Suprapubic skin (tissue), 4 donors: ENCODE measurements at places on chromosomes 7 and 10. TPM values are rescaled to one million over a fixed set of nuclear protein-coding genes. Genes with fewer than 3 reads are reported as not detected.
A peak's percentile ranks its signal among the peaks of the same experiment; 100 is the strongest.

Gene HOXA3
- 6.1 TPM for total RNA-seq

Gene FAM25A
- 431 TPM for total RNA-seq

Gene SPAM1
- total RNA-seq, result not detected

GRCh38 chr10:5506751-5507648 lies 7.6 kb upstream of the CALML5 start:
- peak overlapping the region; percentile 78 for H3K27ac ChIP-seq
- H3K36me3 ChIP-seq, result no peaks in the 10 kb centered on the region
- no peaks in the 10 kb centered on the region for H3K27me3 ChIP-seq
- no peak for DNase-seq
- peaks cover 90% of the 10 kb centered on the region for H3K4me1 ChIP-seq

- DNase-seq, result no peak
- H3K27ac ChIP-seq, result peak overlapping the region; percentile 98
- H3K36me3 ChIP-seq, result peaks cover 58% of the 10 kb centered on the region
Observed at GRCh38 chr10:73771722-73772280, 10.0 kb upstream of the CHCHD1 start.

GRCh38 chr7:4123823-4124222 lies 558.3 kb upstream of the FOXK1 start:
- no peaks in the 10 kb centered on the region for H3K36me3 ChIP-seq
- no peaks in the 10 kb centered on the region for H3K27me3 ChIP-seq
- no peaks in the 10 kb centered on the region for H3K4me1 ChIP-seq
- H3K4me3 ChIP-seq, result no peak overlapping the region

- H3K4me1 ChIP-seq, result peaks cover 18% of the 10 kb centered on the region
- no peak overlapping the region for H3K4me3 ChIP-seq
- no peak for DNase-seq
- no peaks in the 10 kb centered on the region for H3K27me3 ChIP-seq
- H3K27ac ChIP-seq, result no peak overlapping the region
- peaks cover 9% of the 10 kb centered on the region for H3K36me3 ChIP-seq
Observed at GRCh38 chr10:122165484-122166276, 105.4 kb upstream of the BTBD16 start.

DNA sequence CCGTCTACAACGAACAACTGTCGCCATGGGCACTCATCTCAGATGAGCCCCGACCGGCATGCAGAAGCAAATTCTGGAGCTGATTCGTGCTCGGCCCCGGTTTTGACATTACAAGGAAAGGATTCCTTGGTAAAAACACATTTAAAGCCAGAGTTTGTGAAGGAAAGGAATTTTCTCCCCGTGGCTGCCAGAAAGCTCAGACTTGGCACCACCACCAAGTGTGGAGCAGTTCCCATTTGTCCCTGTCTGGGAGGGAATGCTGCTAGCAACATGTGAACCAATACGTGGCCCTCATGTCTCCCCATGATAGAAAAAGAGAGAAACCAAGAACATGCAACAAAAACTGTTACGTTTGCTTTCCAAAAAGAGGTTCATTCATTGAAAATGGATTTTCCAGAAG lies 55.2 kb upstream of the DDC start:
- no peak overlapping the region for H3K27ac ChIP-seq
- no peak for DNase-seq
- H3K4me1 ChIP-seq, result no peaks in the 10 kb centered on the region
- H3K4me3 ChIP-seq, result no peak overlapping the region
- no peaks in the 10 kb centered on the region for H3K27me3 ChIP-seq

DNA sequence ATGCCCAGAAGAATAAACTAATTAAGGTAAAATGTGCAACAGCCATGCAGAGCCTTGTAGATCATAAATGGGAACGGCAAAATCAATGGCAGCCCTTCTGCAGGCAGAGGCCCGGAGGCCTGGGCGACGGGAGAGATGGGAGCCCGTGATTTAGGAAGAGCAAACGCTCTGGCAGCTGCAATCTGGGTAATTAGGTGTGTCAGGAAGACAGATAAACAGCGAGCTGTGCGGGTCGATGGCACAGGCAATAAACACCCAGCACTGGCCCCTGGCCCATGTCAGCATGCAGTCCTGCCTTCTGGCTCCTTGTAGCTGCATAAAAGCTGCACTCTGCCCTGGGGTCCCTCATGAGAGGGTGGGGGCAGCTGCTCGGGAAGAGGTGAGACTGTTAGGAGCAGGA lies 78.0 kb downstream of the GOLGA7B start:
- no peak overlapping the region for H3K4me3 ChIP-seq
- no peaks in the 10 kb centered on the region for H3K4me1 ChIP-seq
- peaks cover 27% of the 10 kb centered on the region for H3K27me3 ChIP-seq
- no peaks in the 10 kb centered on the region for H3K36me3 ChIP-seq
- H3K27ac ChIP-seq, result no peak overlapping the region
- no peak for DNase-seq

DNA sequence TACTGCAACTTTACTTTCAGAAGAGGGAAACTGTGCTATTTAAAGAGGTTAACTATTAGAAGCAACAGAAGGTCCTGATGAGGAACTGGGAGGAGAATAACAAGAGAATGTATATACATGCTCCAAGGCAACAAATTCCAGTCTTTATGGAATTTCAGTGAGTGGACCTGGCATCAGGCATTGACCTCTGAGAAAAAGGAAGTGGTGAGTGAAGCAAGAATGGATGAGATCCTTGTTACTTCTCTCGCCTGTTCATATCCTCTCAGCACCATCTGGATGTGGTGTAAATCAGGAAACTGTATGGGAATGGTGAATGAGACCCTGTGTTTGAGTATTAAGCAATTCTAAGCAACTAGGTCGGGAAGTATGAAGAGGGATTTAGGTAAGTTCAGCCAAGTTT lies 30.3 kb upstream of the KBTBD2 start:
- no peak for DNase-seq
- no peak overlapping the region for H3K4me3 ChIP-seq
- H3K4me1 ChIP-seq, result no peaks in the 10 kb centered on the region
- no peak overlapping the region for H3K27ac ChIP-seq

- H3K36me3 ChIP-seq, result no peaks in the 10 kb centered on the region
- no peak for DNase-seq
- no peaks in the 10 kb centered on the region for H3K4me1 ChIP-seq
- no peak overlapping the region for H3K27ac ChIP-seq
- H3K27me3 ChIP-seq, result no peaks in the 10 kb centered on the region
Observed at GRCh38 chr7:81960026-81960425, 190.2 kb upstream of the HGF start.

DNA sequence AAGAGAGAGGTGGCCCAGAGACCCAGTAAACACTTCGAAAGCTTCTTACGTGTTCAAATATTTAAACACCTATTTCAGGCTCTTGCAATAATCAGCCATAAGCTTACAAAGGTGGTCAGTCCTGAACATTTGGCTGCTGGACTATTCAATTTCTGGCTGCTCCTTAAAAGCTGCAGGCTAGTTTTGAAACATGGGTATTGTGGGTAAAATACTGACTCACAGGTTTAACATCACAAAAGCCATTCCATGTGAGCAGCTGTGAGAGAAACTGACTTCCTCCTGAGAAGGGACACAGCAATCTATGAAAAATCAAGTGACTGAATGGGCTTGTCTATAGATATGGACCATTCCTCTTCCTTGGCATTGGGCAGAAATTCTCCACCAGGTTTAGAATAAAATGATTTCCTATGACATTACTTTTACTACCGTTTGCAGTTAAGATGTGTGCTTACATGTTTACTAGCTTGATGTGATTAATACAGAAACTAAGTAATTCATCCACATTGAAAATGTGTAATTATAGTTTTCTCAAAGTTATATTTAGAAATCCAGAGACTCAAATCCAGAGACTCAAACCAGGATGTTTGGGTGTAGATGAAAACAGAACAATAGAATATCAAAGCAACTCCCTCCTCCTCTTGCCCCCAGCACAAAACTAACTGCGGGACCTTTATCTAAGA lies 252.3 kb downstream of the GATA3 start:
- no peak overlapping the region for H3K27ac ChIP-seq
- H3K27me3 ChIP-seq, result no peaks in the 10 kb centered on the region
- no peak overlapping the region for H3K4me3 ChIP-seq
- no peaks in the 10 kb centered on the region for H3K36me3 ChIP-seq
- no peak for DNase-seq
